Islet precursor cell (in vitro differentiated cells): ENCODE measurements at places on chromosomes 12 and 14.
A peak's percentile ranks its signal among the peaks of the same experiment; 100 is the strongest.

- no peak for DNase-seq
These were observed 7.3 kb downstream of the ATG14 start for GRCh38 chr14:55404173-55404854.

DNA sequence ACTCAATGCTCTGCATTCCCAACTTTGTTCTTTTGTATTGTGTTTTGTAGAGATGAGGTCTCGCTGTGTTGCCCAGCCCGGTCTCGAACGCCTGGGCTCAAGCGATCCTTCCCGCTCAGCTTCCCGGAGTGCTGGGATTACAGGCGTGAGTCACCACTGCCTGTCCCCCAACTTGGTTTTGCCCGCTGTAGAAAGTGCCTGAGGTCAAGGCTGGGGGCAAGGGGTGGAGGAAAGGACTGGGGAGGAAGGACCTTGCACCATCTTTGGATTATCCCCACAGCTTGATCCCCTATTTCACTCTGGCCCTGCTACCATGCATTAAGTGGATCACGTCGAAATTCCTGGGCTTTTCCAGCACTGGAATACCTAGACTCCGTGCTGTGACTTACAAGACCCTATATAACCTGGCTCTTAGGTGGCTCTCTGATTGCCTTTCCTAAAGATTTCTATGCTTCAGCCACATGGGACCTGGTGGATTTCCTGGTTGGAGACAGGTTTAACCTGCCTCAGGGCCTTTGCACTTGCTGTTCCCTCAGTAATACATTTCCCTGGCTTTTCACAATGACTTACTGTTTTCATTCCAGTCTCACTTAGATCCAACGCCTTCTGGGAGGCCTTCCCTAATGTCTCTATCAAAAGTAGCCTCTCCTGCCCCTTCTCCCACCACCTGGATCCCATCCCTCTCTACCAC is 608 bp upstream of the PIANP start:
- peak; percentile 57 for DNase-seq

DNA sequence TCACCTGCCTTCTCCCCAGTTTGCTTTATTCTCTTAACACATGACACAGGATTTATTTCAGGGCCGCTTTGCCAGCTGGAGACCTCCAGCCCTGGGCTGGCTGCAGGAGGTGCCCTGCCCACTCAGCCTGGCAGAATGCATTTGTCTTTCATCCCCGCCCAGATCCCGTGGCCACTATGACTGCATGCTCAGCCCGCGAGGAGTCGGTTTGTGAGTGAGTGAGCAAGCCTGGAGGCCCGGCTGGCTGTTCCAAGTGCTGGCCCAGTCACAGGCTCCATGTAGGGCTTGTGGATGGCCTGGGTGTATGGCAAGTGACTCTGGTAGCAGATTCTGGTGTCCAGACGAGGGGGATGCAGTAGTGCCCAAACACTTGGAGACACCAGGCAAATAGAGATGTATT is 2.1 kb downstream of the TDP1 start:
- DNase-seq: peak; percentile 57

DNA sequence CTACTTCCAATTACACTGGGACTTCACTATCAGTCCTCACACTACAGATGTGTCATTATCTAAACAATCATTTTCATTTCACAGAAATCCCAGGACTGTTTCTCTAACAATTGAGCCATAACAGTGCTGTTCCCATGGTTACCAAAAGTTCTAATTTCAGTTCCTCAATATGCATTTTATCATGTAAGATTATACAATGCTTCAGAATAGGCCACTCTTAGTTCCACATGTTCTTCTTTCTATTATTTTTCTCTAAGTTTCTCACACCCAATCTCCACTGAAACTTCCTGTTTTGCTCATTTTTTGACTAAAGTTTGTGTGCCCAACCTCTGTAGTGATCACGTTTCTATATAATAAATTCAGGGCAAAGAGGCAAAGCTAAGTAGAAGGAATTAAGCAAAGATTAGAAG is 185.8 kb downstream of the DUSP6 start:
- DNase-seq: no peak

DNA sequence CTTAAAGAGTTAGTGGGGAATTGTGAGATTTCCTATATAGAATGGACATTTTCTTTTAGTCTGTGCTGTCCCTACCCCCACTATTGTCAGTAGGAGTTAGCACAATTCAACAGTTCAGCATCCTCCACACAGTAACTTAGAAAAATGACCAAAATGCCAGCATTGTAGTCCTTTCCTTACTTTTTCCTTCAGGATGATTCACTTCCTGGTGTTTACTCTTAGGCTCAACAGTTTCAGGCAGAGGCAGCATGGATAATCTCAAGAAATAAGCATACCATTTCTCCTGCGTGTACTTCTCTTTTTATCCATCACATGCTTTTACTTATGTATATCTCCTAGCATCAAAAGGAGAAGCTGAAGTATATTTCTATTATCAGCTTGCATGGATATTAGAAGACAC is 683.4 kb downstream of the SLC16A7 start:
- DNase-seq: no peak

DNA sequence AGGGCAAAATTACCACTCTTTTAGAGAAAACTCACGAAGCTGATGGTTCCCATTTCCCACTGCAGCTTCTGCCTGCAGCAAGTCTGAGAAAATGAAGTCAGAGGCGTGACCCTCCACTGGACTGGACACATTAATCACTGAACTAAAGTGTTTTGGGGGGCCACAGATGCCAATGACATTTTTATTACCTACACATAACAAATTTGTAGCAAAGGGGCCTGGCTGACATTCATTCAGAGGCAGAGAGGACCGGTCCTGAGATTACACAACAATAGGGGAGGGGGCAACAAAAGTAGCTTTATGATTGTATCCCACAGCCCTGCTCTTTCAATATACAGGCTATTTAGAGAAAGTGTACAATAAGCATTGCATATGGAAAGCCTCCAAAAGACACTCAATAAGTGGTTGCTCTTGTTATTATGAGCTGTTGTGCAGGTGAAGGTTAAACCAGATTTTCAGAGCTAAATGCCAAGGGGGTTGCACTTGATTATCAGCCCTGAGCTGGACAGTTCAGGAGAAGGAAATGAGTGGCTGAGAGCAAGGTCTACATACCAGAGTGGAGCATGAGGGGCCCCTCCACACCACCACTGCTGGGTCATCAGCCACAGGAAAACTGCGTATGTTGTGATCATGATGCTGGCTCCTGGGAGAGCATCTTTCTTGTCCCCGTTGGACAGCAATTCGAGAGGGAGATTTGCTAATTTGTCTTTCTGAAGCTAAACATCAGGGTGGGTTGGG is 41.5 kb upstream of the CCDC60 start:
- no peak for DNase-seq

GRCh38 chr14:49014476-49014875 is 571.7 kb downstream of the RPS29 start:
- no peak for DNase-seq

DNA sequence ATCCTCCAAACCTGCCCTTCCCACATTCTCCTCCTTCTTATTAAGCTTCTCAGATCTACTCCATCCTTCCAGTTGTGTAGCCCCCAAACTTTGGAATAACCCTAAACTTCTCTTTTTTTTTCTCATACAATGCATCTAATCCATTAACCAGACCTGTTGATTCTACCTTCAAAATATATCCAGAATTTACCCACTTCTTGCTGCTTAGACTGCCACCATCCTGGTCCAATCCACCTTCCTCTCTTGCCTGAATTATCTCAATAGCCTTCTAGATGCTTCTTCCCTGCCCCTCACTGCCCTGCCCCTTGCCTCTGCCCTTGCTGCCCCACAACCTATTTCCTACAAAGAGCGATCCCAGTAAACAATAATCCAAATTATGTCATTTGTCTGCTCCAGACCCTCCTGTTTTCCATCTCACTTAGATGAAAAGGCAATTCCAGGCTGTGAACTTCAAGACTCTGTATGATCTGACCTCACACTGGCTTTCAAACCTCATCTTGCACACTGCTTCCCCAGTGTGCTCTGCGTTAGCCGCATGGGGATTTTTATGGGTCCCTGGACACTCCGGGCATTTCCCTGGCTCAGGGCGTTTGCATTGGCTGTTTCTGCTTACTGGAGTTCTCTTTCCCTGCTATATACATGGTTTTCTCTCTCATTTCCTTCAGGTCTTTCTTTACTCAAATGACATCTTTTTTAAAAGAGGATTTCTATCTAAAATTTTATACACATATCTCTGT is 42.6 kb upstream of the HIF1A start:
- DNase-seq: no peak

DNA sequence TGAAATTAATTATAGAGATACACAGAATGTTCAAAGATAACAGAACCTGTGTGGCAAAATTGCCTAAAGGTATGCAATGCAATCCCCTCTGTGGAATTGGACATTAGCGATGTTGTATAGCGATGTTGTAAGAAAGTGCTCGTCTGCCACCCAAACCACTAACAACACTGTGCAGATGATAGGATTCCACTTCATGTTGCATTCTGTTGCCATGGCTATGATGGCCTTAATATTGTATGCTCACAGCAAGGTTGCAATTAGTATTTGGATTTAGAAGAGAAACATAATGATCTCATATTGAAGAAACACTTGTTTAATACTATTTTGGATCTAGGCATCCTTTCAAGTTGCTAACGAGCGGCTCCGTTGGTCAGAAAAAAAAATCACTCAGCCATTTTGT is 260.3 kb downstream of the BCAT1 start:
- no peak for DNase-seq

GRCh38 chr12:57606399-57606798 is 1.8 kb downstream of the DTX3 start:
- DNase-seq: no peak

GRCh38 chr12:111775205-111776193 is 8.8 kb downstream of the ALDH2 start:
- DNase-seq: peak; percentile 76

DNA sequence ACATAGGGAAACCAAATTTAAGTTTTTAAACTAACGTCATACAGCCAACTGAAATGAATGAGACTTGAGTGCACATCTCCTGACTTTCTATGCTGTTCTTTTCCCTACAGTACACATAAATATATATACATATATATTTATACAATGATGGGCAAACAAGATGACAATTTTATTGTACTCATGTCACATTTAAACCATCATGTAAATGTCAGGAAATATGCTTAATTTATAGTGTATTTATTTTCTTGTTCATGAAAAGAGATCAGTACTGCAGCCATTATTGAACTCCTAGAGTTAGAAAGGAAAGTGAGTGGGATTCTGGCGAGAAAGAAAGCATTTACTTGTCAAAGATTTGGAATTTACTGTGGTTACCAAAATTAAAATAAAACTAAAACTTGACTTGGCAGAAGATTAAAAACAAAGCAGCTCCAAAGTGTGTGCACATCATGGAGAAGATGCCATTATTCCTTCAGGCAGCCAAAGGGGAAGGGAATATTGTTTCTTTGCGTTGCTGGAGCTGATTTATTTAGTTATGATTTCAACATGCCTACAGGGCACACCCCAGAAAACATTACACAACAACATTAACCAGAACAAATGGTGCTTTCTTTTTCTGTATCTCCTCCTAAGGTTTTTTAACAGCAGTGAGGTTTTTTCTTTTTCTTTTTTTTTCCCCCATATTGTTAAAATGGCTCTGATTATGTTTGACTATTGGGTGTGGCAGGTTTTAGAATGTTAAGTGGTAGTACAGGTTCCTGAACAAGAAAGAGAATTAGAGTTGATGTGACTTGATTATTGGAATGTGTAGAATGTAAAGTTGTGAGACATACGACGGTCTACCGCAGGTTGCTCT is 144.6 kb downstream of the RAD51B start:
- no peak for DNase-seq

DNA sequence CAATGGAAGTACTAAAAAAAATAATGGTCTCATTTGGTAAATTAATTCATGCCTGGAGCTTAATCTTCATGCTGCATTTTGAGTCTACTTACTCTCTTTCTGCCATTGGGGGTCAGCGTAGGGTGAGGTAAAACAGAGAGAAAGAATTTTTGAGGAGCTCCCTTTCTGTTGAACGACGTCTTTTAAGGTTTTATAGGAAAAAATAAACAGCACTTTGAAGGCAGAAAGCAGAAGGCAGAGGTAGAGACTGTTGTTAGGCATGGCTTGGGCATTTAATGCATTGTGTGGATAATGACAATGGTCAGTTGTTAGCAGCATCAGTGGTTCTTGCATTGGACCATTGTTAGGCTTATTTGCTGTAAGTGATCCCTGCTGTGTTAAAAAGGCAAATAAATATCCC is 557.2 kb upstream of the STXBP6 start:
- no peak for DNase-seq

DNA sequence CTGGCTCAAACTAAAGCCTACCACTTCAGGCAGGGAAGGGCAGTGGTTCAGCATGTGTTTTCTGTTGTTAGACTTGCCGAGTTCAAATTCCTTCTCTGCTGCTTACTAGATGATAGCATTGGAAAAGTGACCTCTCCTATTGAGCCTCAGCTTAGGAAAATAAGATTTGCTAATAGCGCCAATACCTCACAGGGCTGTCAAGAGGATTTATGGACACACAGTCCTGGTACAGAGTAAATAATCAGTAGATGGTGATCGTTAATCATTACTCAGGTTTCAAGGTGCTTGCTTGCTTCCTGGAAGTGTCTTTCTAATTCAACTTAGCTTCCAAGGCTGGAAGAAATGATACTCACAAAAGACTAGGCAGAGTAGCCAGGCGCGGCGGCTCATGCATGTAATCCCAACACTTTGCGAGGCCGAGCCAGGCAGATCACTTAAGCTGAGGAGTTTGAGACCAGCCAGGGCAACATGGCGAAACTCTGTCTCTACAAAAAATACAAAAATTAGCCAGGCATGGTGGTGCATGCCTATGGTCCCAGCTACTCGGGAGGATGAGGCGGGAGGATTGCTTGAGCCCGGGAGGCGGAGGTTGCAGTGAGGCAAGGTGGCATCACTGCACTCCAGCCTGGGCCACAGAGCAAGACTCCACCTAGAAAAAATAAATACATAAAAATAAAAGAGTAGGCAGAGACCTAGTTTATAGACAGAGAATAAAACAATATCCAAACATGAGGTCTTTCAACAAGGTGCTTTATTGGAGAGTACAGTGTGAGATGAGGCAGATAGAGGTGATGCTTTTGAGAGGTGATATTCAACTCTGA is 6.0 kb downstream of the PLA2G1B start:
- DNase-seq: no peak

- DNase-seq: no peak
These were observed 43.7 kb downstream of the LTBP2 start for GRCh38 chr14:74568380-74568649.

DNA sequence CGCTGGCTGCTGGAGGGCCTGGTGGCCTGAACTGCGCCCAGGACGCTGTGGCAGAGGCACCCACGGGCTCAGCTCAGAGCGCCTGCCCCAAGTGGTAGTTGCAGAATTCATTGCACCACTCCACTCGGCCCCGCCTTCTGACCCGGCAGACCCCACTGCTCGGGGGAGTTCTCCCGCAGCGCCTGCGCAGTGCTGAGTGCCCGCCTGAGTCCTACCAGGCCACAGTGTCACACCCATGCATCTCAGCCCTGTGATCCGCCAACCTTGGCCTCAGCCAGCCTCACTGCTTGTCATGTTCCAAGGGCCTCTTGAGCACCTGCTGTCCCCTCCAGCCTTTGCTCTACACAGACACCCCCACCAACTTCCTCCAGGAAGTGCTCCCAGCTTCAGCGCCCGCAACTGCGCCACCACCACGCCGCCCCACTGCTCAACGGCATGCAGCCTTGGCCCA is 12.2 kb downstream of the DEGS2 start:
- no peak for DNase-seq

- DNase-seq: peak; percentile 95
These were observed at the start of gene AHNAK2 for GRCh38 chr14:104977681-104978653. Gene AHNAK2 (minus strand): TSS chr14:104978374. CDS start chr14:104978237, 137 bp downstream.

- DNase-seq: peak; percentile 65
These were observed 223.8 kb downstream of the C12orf75 start for GRCh38 chr12:105554223-105554678.
